ENCODE measurements at places on chromosomes 5 and 9.

GRCh38 chr5:14505310-14506139, 76.1 kb upstream of the OTULINL start:
- DNase-seq, result no peak

- no peak for DNase-seq
Observed at GRCh38 chr5:169268019-169268418, 32.9 kb downstream of the SLIT3 start.

GRCh38 chr5:68480335-68480940, 264.9 kb downstream of the PIK3R1 start:
- no peak for DNase-seq

- DNase-seq, result no peak
Observed at GRCh38 chr9:100100146-100100667, 1.2 kb downstream of the INVS start.

DNA sequence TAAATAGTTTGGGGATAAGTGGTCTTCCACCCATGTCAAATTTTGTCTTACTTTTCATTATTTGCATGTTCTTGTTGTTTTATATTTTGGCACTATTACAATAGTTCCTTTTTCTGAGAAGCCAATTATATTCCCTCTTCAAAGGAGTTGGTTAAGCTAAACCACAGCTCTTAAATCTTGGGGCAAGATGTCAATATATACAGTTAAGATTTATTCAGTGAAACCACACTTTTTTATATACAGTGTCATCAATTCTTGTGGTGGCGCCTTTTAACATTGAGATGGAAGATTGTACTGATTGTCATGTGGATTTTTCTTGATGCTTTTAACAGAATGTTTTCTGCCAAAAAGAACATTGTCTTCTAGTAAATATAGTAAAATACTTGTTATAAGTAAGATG, 104.1 kb downstream of the MTREX start:
- no peak for DNase-seq

- no peak for DNase-seq
Observed at GRCh38 chr5:38518341-38518740, 38.1 kb downstream of the LIFR start.

DNA sequence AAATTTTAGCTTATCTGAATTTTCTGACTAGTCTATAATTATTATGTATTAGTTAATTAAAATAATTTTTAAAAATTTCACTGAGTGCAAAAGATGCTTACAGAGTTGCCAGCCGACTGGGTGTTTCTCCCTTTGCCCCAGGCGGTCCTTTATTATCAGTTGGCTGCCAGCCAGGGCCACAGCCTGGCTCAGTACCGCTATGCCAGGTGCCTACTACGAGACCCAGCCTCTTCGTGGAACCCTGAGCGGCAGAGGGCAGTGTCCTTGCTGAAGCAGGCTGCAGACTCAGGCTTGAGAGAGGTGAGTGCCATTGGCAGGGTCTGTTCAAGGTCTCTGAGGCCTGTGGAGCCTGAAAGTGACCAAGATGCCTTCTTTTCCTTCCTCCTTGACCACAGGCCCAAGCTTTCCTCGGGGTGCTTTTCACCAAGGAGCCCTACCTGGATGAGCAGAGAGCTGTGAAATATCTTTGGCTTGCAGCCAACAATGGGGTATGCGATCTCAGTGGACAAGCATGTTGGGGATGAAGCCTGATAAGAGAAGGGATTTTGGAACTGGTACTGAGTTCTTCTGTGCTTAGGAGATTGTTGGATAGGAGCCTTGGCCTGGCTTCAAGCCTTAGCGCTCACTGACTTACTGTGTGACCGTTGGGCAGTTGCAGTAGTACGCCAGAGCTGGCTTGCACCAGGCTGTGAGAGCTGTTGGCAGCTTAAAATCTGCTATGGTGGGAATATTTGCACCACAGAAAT, 10.6 kb downstream of the DELE1 start:
- no peak for DNase-seq

- DNase-seq, result no peak
Observed at GRCh38 chr9:79581794-79582193, 10.0 kb downstream of the TLE4 start.

- no peak for DNase-seq
Observed at GRCh38 chr5:151577566-151577965, 13.6 kb downstream of the FAT2 start.

- no peak for DNase-seq
Observed at GRCh38 chr5:146641941-146642340, 126.0 kb upstream of the GPR151 start.

DNA sequence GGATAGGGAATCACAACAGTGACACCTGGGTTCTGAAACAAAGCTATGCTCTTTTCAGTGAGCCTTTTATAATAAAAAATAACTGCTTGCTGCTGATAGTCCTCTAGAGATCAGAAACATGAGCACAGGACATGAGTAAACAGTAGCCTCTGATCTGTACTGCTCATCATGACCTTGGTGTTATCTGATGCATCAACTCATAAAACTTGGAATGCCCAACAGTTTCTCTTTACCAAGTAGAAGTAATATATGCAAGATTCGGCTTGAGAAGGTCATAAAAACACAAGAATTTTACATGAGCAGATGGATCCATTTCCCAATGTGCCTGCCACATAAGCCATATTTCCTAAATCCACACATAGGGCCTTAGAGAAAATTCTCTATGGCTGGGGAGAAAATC, 318.3 kb upstream of the GRAMD2B start:
- no peak for DNase-seq

DNA sequence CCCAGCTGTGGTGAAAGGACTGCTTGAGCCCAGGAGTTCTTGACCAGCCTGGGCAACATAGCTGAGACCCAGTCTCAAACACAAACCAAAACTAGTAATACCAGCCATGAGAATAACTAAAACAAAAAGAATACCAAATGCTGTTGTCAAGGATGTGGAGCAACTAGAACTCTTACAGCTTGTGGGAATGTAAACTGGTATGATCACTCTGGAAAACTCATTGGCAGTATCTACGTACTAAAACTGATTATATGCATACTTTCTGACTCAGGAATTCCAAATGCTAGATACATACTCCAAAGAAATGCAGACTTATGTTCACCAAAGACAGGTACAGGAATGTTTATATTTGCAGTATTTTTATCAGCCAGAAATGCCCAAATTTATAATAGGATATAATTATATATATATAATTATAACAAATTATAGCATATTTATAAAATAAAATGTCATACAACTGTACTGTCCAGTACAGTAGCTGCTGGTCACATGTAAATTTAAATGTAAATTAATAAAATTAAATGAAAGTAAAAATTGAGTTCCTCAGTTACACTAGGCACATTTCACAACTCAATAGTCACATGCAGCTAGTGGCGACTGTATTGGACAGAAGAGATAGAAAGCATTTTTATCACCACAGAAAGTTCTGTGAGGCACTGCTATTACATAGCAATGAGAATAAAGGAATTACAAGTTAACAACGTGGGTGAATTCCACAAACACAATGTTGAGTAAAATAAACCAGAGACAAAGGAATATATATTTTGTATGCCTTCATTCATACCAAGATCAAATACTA, 118.5 kb downstream of the GNAQ start:
- DNase-seq, result no peak

DNA sequence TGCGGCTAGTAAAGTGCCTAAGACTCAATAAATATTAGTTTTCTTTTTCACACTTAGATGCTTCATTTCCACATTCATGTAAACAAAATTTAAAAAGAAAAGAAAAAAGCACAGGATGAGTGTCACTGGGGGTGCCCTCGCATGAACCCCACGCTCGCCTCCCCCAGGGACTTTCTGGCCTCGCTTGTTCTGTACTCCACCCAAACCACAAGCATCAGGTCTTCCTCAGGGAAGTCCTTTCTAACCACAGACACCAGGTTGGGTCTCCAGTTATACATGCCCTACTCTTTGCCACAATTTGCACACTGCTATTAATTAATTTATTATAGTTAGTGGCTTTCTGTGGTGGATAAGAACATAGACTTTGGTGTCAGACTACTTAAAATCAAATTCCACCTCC, 92.4 kb downstream of the RORB start:
- DNase-seq, result no peak

GRCh38 chr5:66897356-66897755, 299.2 kb downstream of the CD180 start:
- DNase-seq, result no peak

DNA sequence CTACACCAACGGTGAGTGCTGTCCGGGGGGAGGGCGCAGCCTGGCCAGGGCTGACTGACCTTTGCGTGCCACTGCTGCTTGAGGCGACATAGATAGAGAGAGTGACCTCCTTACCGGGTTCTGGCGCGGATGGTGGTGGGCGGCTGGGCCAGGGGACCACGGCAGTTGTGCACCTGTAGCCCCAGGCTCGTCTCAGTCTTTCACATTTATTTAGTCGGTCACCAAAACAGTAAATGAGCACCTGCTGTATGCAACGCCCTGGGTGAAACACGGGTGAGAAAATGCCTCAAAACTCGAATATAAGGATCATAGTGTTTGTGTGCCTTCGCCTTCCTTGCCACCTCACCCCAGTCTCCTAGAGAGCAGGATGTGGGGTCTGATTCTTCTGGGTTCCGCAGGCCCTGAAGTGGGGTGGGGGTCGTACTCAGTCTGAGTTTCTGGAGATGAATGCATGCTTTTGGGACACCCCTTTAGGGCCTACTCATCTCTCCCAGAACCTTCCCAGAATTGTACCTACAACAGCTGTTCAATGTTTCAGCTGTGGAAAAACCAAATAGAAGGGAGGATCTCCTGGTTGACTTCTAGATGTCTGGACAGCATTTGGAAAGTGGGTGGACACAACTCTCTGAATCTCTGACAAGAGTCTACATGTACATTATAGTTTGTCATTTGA, 714 bp downstream of the SEC24A start:
- DNase-seq, result no peak

- no peak for DNase-seq
Observed at GRCh38 chr9:135073081-135073740, 14.3 kb upstream of the OLFM1 start.

GRCh38 chr9:77766587-77766986, 118.5 kb upstream of the GNA14 start:
- no peak for DNase-seq

GRCh38 chr5:133399247-133399891, 213.0 kb downstream of the FSTL4 start:
- no peak for DNase-seq

- DNase-seq, result no peak
Observed at GRCh38 chr5:39387293-39387692, 23.0 kb upstream of the C9 start.

- no peak for DNase-seq
Observed at GRCh38 chr9:36928210-36928609, 105.9 kb downstream of the PAX5 start.

DNA sequence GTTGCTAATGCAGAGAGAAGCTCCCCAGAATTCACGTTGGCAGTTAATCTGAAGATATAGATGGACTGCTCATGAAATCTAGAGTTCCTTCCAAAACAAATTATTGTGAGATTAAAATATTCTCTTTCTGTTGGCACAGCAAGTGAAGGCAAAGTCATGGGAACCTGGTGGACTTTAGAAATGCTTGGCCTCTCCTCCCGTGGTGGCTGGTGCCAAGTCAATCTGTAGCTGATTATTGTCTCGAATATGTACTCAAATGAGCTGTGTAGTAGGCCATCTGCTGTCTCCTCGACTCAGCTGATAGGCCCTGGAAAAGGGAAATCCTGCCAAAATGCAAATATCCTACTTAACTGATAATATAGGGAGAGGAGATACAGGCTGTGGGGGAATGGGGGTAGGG, 69.3 kb downstream of the DAPK1 start:
- DNase-seq, result no peak

DNA sequence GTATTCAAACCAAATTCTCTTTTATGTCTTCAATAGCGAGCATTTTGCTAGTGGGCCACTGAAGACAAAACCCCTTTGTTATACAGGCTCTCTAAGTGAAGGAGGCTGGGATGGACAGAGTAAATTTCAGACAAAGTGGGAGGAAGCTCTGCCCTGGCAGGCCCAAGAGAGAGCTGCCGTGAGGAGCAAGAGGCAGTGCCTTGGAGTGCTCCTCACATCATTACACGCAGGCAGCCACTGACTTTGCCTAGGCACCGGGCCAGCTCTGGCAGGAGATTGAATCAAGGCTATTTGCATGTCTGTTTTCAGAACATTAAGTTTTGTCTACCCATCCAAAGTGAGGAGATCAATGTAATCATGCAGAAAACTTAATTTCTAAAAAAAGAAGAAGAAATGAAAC, 167.7 kb downstream of the CCDC192 start:
- DNase-seq, result no peak

GRCh38 chr5:81762401-81762800, 11.5 kb upstream of the SSBP2 start:
- no peak for DNase-seq

- DNase-seq, result no peak
Observed at GRCh38 chr5:79255786-79256557, 20.0 kb downstream of the JMY start.

GRCh38 chr5:122149321-122150090, 20.2 kb downstream of the ZNF474 start:
- no peak for DNase-seq

GRCh38 chr5:35229076-35230037, 930 bp downstream of the PRLR start:
- no peak for DNase-seq

DNA sequence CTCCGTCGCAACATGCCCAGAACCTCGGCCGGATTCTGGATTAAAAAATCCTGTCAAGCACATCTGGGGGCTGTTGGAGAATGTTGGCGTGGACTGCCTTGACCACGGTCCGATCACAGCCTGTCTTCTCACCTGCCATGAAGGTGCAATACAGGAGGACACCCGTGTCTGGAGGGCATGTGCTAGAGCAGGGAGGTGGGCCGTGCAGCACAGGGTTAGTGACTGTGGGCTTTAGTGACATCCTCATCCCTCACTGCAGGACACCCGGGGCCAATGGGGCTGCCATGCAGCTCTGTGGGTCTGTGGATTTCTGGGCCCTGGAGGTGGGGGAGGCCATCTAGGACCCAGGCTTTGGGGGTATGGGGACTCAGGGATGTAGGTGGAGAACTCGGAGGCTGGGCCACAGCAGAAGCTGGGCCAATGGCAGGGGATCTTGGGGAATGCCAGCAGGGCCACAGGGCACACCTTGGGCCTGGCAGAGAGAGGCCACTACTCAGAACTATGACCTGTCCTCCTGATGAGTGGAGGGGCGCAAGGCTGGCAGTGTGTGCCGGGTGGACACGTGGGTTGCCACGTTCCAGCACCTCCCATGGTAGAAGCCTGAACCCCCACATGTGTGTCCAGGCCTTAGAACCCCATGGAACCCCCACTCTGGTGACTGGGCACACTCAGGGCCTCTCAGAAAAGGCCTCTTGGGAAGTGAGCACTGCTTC, 23.3 kb downstream of the ZDHHC11B start:
- no peak for DNase-seq

DNA sequence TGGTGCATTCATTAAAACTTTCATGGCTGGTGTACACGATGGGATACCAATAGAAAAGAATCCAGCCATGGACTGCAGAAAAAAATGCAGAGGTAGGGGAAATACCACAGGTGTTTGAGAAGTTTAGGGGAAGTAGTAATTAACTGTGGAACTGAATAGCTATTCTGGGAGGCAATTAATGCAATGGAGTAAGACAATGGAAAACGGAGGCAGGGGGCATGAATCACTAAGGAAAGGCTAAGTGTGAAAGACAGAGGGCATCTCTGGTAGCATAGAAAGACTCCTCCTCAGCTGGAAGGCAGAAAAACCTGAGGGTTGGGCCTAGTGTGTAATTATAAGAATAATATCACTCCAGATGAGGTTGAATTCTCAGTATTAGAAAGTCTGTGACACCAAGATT, 30.9 kb upstream of the NPR3 start:
- DNase-seq, result no peak

- no peak for DNase-seq
Observed at GRCh38 chr5:63263411-63263810, 684.8 kb downstream of the LRRC70 start.

Data from stimulated activated CD4-positive, alpha-beta T cell treated with anti-CD3 and anti-CD28 coated beads, TNF-alpha, amount 100 ng/mL, for 1 hour (primary cell).